Effector CD8-positive, alpha-beta T cell (primary cell): ENCODE measurements at places on chromosomes 5 and 9.

DNA sequence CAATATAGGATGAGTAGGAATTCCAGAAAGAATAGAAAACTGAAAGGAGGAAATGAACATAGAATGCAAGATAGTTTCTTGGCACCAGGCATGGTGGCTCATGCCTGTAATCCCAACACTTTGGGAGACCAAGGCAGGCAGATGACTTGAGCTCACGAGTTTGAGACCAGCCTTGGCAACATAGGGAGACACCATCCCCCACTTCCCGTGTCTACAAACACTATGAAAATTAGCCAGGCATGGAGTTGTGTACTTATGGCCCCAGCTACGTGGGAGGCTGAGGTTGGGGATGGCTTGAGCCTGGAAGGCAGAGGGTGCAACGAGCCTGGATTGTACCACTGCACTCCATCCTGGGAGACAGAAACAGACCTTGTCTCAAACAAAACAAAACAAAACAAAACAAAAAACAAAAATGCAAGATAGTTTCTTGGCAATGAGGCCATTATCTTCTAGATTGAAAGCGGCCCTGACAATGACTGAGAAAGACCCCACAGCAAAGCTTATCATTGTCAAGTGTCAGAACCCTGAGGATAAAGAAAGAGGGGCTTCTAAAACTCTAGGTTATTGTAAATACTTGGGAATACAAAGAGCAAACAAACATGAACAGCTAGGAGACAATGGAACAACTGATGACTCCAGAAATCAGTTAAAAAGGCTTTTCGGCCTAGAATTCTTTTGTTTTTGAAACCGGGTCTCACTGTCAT is 9.2 kb downstream of the SQSTM1 start:
- DNase-seq, result no peak

DNA sequence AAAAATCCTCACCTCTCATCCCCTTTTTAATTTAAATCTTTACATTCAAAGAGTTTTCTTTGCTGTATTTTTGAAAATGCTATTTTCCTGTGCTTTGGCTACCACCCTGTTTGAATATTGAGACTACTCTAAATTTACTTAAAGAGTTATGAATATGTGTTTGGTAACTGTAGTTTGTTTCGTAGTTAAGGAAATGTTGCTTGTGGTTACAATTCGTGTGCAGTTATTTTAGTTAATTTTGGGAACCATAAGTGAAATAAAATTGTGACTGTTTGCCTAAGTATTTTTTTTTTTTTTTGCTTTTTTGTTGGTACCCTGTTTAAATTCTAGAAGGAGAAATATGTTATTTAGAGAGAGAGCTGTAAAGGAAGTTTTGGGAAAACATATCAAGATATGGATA is 78.7 kb downstream of the XRCC4 start:
- DNase-seq, result no peak

GRCh38 chr9:27717991-27718390 is 144.7 kb upstream of the C9orf72 start:
- no peak for DNase-seq

DNA sequence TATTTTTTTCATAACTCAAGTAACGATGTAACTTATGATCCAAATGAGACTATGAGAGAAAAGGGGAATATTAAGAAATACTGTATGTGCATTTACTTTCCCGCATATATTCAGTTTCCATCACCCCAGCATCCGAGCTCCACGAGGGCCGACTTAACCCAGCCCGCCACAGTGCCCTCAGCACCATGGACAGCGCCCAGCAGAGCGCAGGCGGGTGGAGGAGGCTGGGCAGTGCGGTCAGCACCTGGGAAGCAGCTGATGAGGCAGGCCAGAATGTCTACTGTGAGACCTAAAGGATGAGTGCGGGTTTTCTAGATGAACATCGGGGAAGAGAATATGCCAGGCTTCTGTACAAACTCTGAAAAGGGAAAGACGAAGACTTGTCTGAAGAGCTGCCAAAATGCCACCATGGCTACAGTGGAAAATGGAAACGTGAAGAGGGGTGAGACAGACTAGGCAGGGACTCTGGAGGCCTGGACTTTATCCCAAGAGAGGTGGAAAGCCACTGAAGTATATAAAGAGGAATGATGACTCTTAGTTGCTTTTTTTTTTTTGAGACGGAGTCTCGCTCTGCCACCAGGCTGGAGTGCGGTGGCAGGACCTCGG is 34.5 kb upstream of the MED27 start:
- DNase-seq, result no peak
